T-cell (primary cell): ENCODE measurements at places on chromosomes 1 and 21.

DNA sequence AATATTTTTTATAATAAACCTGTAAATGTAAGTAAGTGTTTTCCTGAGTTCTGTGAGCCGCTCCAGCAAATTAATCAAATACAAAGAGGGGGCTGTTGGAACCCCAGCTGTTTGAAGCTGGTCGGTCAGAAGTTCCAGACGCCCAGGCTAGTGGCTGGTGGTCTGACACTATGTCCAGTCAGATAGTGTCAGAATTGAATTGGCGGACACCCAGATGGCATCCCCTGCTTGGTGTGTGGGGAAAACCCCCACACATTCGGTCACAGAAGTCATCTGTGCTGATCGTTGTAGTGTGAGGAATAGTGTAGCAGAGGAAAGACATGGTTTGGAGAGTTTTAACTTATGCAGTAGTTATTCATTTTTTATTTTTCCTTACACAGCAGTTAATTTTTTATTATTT is 32.4 kb downstream of the TBCE start:
- no peak for DNase-seq
- H3K36me3 ChIP-seq: no peaks in the 10 kb centered on the region
- H3K27ac ChIP-seq: no peak overlapping the region
- no peak overlapping the region for H3K4me3 ChIP-seq
- H3K27me3 ChIP-seq: no peaks in the 10 kb centered on the region
- no peaks in the 10 kb centered on the region for H3K4me1 ChIP-seq

DNA sequence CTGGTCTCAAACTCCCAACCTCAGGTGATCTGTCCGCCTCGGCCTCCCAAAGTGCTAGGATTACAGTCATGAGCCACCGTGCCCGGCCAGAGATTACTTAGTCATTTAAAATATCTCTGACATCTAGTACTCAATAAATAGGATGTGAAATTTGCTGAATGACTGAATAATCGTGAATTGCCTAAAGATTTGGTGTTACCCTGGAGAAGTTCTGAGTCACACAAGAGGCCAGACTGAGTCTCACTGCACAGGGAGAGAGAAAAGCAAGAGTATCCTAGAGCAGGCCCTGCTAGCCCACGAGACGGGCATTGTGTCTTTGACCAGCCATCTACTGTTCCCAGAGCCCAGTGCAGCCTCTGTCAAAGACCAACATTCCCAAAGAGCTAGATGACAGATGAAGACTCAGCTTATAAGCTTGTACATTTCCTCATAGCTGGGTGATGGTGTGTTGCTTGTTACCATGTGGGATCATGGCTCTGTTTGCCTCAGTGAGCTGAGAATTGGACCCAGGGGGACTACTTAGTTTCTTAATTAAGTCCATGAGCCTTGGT is 5.6 kb upstream of the EIF4G3 start:
- H3K4me3 ChIP-seq: no peak overlapping the region
- H3K36me3 ChIP-seq: no peaks in the 10 kb centered on the region
- H3K27me3 ChIP-seq: peaks cover 2% of the 10 kb centered on the region
- H3K27ac ChIP-seq: no peak overlapping the region
- DNase-seq: no peak
- peaks cover 2% of the 10 kb centered on the region for H3K4me1 ChIP-seq

DNA sequence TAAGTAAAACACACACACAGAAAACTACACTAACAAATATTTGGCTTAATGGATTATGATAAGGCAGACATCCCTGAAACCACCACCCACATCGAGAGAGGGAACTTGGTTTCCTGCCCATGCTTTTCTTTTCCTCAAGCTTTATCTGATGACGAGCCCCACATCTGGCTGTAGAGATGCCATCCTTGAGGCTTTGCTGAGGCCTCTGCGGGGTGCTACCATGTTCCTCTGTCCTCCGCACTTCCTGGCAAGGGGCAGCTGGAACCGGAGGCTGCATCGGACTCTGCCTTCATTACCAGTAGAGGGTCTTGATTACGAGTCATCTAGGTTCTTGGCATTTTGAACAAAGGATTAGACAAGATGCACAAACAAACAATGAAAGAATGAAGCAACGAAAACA is 21.7 kb upstream of the C1orf174 start:
- H3K36me3 ChIP-seq: no peaks in the 10 kb centered on the region
- H3K27ac ChIP-seq: no peak overlapping the region
- no peaks in the 10 kb centered on the region for H3K27me3 ChIP-seq
- H3K4me3 ChIP-seq: no peak overlapping the region
- DNase-seq: no peak

DNA sequence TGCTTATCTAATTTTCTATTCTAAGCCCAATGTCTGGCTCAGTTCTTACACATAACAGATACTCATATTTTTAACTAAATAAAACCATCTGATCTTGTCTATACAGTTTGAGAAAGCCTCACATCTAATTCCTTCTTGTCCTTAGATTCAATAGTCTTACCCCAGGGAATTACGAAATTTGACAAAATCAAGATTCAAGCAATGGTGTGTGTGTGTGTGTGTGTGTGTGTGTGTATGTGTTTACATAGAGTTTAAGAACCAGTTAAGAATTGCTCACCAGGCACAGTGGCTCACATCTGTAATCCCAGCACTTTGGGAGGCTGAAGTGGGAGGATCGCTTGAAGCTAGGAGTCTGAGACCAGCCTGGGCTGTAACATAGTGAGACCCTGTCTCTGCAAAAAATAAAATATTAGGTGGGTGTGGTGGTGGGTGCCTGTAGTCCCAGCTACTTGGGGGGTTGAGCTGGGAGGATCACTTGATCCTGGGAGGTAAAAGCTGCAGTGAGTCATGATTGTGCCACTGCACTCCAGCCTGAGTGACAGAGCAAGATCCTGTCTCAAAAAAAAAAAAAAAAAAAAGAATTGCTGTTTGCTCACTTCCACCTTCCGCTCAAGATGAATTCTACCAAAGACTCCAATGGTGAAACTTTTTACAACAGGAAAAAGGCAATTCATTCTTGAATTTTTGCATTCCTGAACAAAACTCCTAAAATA is 6.2 kb downstream of the WDR64 start:
- no peaks in the 10 kb centered on the region for H3K27me3 ChIP-seq
- DNase-seq: no peak

GRCh38 chr1:198934901-198935305 is 296.1 kb downstream of the PTPRC start:
- peak; percentile 59 for DNase-seq
- no peaks in the 10 kb centered on the region for H3K27me3 ChIP-seq
- H3K4me3 ChIP-seq: peak overlapping the region; percentile 29
- peak overlapping the region; percentile 64 for H3K27ac ChIP-seq
- no peaks in the 10 kb centered on the region for H3K36me3 ChIP-seq
- H3K4me1 ChIP-seq: peaks cover 7% of the 10 kb centered on the region

DNA sequence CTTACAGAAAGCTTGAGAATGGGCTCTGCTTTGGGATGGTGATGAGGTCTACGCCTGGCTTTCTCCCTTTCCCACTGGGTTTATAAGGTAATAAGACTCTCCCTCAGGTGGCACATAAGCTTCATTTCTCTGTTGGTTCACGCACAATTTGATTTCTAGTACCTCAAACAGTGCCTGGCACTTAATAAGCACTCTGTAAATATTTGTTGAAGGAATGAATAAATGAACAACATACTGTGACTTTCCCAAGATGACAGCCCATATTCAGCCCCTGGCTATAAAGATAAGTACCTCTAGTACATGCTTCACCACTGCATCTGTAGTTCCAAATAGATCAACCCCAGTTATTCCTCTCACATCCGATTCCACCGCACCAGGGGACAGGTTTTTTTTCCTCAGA is 17.8 kb downstream of the COPA start:
- no peak overlapping the region for H3K4me3 ChIP-seq
- no peaks in the 10 kb centered on the region for H3K4me1 ChIP-seq
- H3K36me3 ChIP-seq: peaks cover 27% of the 10 kb centered on the region
- no peaks in the 10 kb centered on the region for H3K27me3 ChIP-seq

DNA sequence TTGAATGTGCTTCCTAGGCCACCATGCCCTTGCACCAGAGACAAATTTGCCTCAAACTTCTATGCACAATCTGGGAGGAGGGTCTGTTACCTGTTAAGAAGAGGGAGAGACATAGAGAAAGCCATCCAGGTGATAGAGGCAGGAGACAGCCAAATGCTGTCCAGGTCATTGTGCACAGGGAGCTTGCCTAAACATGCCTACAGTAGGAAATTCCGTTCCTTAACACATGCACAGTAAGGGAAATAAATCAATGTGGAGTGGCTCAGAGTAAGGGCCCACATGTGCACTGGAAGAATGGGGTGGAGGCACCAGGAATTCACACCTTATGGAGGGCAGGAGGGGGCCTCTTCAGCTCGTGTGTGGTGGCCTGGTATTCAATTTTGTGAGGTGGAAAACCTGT is 19.5 kb upstream of the CREG1 start:
- no peaks in the 10 kb centered on the region for H3K4me1 ChIP-seq
- H3K27ac ChIP-seq: no peak overlapping the region
- no peaks in the 10 kb centered on the region for H3K27me3 ChIP-seq
- H3K4me3 ChIP-seq: no peak overlapping the region

DNA sequence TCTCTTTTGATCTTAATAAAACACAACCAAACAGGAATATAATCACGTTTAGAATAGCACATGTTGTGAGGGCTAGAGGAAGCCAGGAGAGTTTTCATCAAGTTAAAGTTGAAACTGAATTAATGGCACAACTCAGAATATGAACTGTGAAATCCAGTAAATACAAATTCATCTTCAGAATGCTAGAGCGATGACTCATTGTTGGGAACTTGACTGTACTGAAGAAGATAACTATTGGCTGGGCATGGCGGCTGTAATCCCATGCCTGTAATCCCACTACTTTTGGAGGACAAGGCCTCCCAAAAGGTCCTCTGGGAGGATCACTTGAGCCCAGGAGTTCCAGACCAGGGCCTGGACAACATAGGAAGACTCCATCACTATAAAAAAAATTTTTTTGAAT is 8.8 kb downstream of the SYF2 start:
- no peaks in the 10 kb centered on the region for H3K4me1 ChIP-seq
- H3K36me3 ChIP-seq: peaks cover 16% of the 10 kb centered on the region
- no peak overlapping the region for H3K4me3 ChIP-seq
- H3K27ac ChIP-seq: no peak overlapping the region

- DNase-seq: no peak
- H3K4me1 ChIP-seq: peaks cover 13% of the 10 kb centered on the region
- H3K36me3 ChIP-seq: no peaks in the 10 kb centered on the region
Observed at GRCh38 chr1:159946242-159947187, 1.1 kb upstream of the IGSF9 start.

- no peaks in the 10 kb centered on the region for H3K36me3 ChIP-seq
- H3K4me1 ChIP-seq: peaks cover 5% of the 10 kb centered on the region
- no peaks in the 10 kb centered on the region for H3K27me3 ChIP-seq
- H3K27ac ChIP-seq: no peak overlapping the region
Observed at GRCh38 chr1:165844114-165844798, 16.8 kb downstream of the UCK2 start.

DNA sequence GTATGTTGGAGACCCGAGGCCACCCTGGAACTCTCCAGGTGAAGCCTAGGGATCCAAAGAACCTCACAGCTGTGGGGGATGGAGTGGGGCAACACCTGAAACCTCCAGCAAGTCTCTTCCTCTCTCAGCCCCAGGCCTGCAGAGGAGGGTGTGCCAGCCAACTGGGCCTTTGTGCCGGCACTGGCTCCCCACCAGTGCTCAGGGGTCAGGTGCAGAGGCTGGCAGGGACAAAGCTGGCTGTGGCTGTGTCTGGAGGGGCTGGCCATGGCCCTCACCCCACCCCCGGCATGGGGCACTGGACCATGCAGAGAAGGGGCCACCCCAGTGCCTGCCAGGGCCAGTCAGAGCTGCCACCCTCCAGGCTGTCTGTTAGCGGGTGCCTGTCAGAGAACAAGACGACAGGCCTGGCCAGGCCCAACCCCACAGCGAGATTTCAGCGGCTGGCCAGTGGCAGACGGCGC is 3.9 kb downstream of the COL18A1 start:
- peaks cover 75% of the 10 kb centered on the region for H3K27me3 ChIP-seq
- H3K27ac ChIP-seq: no peak overlapping the region
- no peak for DNase-seq
- peaks cover 14% of the 10 kb centered on the region for H3K4me1 ChIP-seq
